Heart right ventricle (tissue), 16 donors: ENCODE measurements at places on chromosomes 4 and X. TPM values are rescaled to one million over a fixed set of nuclear protein-coding genes. Genes with fewer than 3 reads are reported as not detected.
A peak's percentile ranks its signal among the peaks of the same experiment; 100 is the strongest.

- peak; percentile 24 for DNase-seq
Measured at GRCh38 chr4:52588097-52588496, 71.0 kb downstream of the USP46 start.

DNA sequence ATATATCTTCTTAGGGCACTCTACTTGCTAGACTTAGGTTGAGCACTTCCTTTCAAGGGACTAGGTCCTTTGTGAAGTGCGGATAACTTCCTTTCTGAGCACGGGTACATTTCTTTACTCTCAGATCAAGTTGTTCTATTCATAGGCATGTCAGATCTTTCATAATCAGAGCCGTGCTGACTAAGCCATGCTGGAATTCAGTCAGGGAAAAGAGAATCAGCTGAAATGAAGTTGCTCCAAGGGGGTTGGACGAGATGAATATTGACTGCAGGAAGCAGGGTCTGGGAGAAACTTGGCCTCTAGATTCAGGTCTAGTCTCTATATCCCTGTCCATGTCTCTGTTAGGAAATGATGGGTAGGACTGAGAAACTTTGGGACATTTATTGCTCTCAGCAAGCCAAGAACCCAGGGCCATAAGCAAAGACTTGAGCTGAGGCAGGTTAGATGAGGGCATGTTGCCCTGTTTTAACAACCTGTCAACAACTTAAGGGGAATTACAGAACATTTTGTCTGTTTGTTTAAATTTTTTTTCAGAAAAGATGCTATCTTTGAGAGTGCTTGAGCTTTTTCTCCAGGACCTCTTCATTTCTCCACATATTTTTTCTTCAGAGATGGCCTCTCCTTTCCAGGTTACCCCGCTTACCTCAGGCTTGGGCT is 28.3 kb downstream of the AREG start:
- no peak for DNase-seq

- DNase-seq = no peak
Measured at GRCh38 chr4:147076179-147076578, 130.5 kb upstream of the TTC29 start.

DNA sequence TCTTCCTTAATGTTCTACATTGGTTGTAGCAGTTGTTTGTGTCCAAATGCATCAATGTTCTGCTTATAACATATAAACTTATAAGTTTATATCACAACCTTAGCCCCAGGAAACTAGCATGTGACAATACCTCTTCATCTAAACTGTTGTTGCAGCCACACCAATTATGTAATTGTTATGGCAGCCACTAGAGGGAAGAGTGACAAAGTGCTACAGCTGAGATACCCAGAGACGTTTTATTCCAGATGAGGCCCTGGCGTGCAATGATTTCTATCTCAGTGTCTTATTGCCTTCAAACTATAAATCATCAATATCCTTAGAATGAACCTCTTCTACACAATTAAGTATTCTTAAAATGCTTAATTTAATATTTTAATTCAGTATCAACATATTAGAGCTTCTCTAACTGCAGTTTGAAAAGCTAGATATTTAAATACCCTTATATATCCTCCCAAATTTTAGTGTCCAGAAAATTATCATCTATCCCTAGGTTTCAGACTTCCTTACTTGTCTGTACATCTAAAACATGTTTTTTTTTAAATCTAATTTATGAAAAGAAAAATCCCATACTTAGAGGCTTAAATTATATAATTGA is 171.6 kb downstream of the PCDH10 start:
- no peak for DNase-seq

- DNase-seq = no peak
Measured at GRCh38 chr4:10082047-10082446, 34.6 kb downstream of the WDR1 start.

GRCh38 chrX:1242891-1243402 is 25.7 kb upstream of the CSF2RA start:
- DNase-seq = no peak

DNA sequence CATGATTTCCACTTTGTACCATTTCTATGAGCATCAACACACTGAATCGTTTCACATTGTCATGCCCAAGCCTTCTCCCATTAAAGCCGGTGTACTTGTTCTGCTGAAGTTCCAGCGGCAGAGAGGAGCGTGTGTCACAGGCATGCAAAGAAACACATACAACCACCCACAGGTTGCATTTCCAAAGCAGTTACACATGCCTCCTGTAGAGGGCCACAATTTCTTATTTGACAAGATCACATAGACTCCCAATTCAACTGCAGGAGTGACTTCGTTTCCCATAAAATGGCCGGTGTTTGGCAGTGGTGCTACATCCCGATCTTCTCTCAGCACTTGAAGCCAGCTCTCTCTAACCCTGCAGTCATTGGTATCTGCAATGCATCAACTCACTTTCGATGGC is 992.6 kb downstream of the NLGN4X start:
- DNase-seq = no peak

- no peak for DNase-seq
Measured at GRCh38 chr4:132592340-132592739, 556.8 kb upstream of the PCDH10 start.

- no peak for DNase-seq
Measured at GRCh38 chrX:30607155-30607554, 29.6 kb upstream of the TASL start.

GRCh38 chrX:17098516-17099247 is 152.2 kb downstream of the REPS2 start:
- DNase-seq = no peak

DNA sequence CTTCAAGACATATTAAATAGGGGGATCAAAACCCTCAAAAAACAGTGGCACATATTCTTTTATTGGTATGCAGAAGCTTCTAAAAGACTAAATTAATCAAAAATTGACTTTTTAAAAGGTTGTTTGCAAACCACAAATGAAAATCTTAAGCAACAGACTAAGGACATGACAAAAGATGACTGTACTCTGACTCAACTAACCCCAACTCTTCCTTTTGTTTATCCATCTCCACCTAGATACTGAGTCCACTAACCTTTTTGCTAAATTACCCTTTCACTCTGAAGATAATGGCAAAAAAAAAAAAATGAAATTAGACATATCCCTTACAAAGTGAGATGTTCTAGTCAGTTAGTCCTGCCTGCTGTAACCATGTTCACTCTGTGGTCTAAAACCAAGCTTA is 91.6 kb upstream of the NLRP2B start:
- no peak for DNase-seq

- DNase-seq = no peak
Measured at GRCh38 chr4:10164877-10165283, 48.3 kb upstream of the WDR1 start.

DNA sequence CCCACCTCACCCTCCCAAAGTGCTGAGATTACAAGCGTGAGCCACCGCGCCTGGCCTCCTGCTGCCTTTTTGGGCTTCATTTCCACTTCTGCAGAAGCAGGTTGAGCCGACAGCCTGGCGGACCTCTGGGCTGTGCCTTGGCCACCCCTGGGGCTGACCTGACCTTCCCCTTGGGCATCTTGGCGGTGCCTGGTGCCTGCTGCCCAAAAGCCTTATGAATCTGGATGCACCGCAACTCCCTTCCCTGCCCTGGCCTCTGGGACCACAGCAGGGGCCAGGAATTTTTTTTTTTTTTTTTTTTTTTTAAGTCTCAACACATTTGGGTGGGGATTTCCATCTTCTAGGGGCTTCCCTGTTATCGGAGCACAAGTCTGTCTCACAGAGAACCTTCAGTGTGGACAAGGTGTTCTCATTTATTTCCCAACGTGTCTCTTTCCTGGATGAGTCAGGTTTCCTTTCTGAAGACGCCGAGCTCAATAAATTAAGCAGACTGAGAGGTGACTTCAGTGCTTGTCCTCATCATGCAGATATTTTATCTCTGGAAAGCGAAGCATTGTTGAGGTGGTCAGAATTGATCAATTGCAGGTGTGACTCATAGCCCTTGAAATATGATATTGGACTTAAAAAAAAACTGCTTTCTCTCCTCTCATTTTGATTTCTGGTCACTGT is 79.7 kb downstream of the SHROOM2 start:
- no peak for DNase-seq

GRCh38 chr4:109588176-109588575 is 28.1 kb downstream of the MCUB start:
- DNase-seq = no peak

DNA sequence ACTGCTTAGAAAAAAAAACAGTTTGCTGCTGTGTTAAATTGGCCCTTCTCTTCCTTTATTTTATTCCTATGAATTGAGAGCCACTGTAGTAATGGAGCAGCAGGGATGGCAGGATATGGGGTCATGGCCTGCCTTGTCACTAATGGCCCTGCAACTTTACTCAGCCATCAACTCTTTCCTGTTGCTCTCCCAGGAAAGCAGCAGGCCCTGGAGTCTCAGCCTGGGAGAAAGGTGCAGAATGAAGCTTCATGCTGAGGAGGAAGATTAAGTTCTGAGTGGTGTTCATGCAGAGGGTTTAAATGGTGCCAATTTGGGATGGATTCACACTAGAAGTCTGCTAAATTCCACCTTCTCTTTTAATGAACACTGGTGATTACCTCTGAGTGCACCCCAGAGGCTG is 285.6 kb downstream of the GPAT3 start:
- DNase-seq = no peak

DNA sequence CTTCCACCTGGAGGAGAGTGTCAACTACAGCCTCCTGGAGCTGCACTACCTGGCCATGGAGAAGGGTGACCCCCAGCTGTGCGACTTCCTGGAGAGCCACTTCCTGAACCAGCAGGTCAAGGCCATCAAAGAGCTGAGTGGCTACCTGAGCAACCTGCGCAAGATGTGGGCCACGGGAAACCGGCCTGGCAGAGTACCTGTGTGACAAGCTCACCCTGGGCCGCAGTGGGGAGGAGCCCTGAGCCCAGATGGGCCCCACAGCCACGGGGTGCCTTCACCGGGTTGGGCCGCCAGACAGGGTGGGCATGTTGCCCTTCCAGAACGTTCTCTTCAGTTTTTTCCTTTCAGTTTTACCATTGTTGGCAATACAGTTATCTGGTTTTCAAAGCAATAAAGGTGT is 15.2 kb upstream of the FAM47A start:
- DNase-seq = no peak

DNA sequence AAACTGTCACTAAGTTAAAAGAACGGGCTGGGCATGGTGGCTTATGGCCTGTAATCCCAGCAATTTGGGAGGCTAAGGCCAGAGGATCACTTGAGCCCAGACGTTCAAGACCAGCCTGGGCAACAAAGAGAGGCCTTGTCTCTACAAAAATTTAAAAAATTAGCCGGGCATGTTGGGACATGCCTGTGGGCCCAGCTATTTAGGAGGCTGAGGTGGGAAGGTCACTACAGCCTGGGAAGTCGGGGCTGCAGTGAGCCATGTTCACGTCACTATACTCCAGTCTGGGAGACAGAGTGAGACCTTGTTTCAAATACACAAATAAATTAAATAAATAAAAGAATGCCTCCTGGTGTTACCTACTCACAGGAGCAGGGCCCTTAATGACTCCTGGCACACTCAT is 69.5 kb downstream of the APBB2 start:
- DNase-seq = no peak

DNA sequence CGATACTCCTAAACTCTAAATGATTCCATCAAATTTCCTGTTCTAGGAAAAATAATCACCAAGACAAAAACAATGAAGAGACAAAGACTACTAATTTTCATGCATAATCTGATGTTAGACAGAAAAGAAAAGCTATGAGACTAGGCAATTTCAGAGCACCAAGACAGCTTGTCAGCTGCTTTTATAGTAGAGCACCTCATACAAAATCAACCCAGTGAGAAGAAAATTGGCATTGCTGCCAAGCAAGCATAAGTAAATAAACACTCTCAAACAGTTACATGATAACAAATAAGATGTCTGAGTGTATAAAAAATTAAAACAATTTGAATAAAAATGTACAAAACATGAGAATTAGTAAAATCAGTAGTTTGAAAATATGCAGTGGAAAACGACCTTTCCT is 1544.6 kb downstream of the C4orf33 start:
- DNase-seq = no peak

DNA sequence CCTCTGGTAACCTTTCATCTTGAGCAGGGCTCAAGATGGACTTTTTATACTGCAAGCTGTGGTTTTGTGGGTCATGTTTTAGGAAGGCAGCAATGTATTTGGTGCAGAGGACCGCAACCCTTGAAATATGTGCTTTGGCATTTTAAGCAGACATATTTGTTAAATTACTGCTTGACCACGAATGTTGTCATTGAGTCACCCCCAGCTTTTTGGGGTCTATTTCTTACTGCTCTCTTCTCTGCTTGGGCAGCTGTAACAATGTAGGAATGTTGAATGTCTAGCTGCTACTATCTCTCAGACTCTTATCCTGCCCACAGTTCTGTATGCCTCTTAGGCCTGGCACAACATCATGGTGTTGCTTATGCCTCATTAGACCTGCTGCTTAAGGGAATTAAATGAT is 6.0 kb downstream of the RBPJ start:
- no peak for DNase-seq

GRCh38 chr4:139978692-139979091 is 175.3 kb downstream of the MAML3 start:
- DNase-seq = no peak

The ARFIP1 gene
- polyA plus RNA-seq = 17.6 TPM

The DMRTC1 gene
- not detected for polyA plus RNA-seq

The MAGEB2 gene
- polyA plus RNA-seq = not detected

The DKK2 gene
- polyA plus RNA-seq = 0.15 TPM

The GAGE12E gene
- not detected for polyA plus RNA-seq

The MTHFD2L gene
- polyA plus RNA-seq = 9.7 TPM

The WDFY3 gene
- polyA plus RNA-seq = 4.9 TPM

The IBSP gene
- not detected for polyA plus RNA-seq

The HPGD gene
- polyA plus RNA-seq = 0.36 TPM
